ENCODE measurements at places on chromosomes 13 and 19.

GRCh38 chr19:39377373-39378362 lies 13.2 kb downstream of the PAF1 start:
- no peak for DNase-seq

- no peak for DNase-seq
Observed at GRCh38 chr13:103803349-103803748, 737.1 kb upstream of the SLC10A2 start.

GRCh38 chr13:26325876-26326275 lies 71.9 kb downstream of the CDK8 start:
- DNase-seq = no peak

GRCh38 chr13:35617420-35617819 lies 140.9 kb upstream of the MAB21L1 start:
- DNase-seq = no peak

DNA sequence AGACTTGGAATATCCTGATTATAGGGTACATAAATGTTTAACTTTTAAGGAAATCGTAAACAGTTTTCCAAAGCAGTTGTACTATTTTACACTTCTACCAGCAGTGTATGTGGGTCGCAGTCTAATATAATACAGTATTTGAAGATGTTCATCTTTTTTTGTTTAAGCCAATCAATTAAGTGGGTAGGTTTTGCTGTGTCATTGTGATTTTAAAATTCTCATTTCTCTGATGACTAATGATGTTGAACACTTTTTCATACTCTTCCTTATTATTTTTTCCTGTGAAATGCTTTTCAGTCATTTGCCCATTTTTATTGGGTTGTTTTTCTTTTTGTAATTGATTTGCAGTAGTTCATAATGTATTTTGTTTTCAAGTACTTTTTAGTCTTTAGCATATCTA lies 2689.7 kb downstream of the PCDH9 start:
- no peak for DNase-seq

- DNase-seq = no peak
Observed at GRCh38 chr13:26060357-26060756, 8.5 kb upstream of the SHISA2 start.
